ENCODE measurements at places on chromosomes 3 and 15. TPM values are rescaled to one million over a fixed set of nuclear protein-coding genes. Genes with fewer than 3 reads are reported as not detected.

Gene CSPG5
- total RNA-seq: 2.0 TPM

Gene RETNLB
- total RNA-seq: not detected

DNA sequence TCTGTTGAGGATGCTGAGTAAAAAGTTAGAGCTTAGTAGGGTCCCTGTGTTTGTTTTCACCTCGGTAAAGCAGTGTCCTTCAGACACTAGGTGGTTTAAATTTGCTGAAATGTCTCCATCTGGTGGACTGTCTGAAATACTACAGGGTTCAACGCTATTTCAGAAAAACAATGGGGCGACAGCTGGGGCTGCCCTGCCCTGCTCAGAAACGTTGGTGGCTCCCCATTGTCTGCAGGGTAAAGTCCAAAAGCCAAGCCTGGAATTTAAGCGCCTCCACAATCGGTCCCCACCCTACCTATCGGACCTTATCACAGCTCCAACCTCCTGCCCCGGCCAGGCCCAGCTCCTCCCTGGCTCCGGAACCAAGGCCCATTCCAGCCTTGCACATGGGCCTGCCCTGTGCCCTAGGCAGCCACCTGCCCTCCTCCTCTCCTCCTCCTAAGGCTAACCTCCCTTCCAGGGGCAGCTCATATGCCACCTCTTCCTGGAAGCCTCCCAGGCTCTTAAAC, 4.3 kb upstream of the TSEN2 start:
- peak; percentile 76 for DNase-seq

Gene AGBL1
- not detected for total RNA-seq

GRCh38 chr3:59483191-59483590, 433.4 kb upstream of the CFAP20DC start:
- no peak for DNase-seq

DNA sequence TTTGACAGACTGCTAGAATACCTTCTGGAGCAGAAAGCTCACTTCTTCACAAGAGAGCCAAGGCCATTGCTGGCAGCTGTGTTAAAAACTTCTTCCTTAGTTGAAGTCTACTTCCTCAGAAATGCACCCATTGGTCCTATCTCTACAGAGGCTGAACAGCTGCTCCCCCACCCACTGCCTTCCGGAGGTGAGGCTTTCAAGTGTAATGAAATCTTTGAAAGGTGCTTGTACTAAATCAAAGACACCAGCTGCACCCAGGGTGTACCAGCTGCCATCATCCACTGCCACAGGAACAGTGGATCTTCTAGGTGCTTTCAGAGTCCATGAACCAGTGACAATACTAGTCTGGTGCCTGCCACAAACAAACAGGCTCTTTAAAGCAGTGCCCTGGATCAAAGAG, 26.4 kb upstream of the HERC1 start:
- peak; percentile 89 for DNase-seq

- no peak for DNase-seq
These were observed 10.4 kb upstream of the CLPX start for GRCh38 chr15:65195548-65195923.
